ENCODE measurements at places on chromosomes 3 and 15. TPM values are rescaled to one million over a fixed set of nuclear protein-coding genes. Genes with fewer than 3 reads are reported as not detected.

EPHA3 gene
- total RNA-seq, result 0.26 TPM

TGM4 gene
- total RNA-seq, result not detected

SLC22A13 gene
- total RNA-seq, result 0.86 TPM

GOLGA8M gene
- 1.0 TPM for total RNA-seq

TMEM43 gene
- total RNA-seq, result 172 TPM

TGM5 gene
- 0.22 TPM for total RNA-seq

WDR93 gene
- 0.32 TPM for total RNA-seq

AMOTL2 gene
- 259 TPM for total RNA-seq

RTP3 gene
- total RNA-seq, result not detected

DUOX2 gene
- under 0.01 TPM for total RNA-seq

DPPA2 gene
- not detected for total RNA-seq

GPR156 gene
- total RNA-seq, result 1.2 TPM

GMPS gene
- 73.7 TPM for total RNA-seq

KLF15 gene
- total RNA-seq, result 2.2 TPM

SV2B gene
- under 0.01 TPM for total RNA-seq

ST3GAL6 gene
- 1.3 TPM for total RNA-seq

DUOXA2 gene
- not detected for total RNA-seq

GHSR gene
- total RNA-seq, result not detected

FEZF2 gene
- not detected for total RNA-seq

SCN5A gene
- under 0.01 TPM for total RNA-seq

CPNE9 gene
- total RNA-seq, result not detected
